NCI-H187 (cell line): ENCODE measurements at places on chromosomes 4 and X.
A peak's percentile ranks its signal among the peaks of the same experiment; 100 is the strongest.

GRCh38 chr4:155433636-155434360 is 57.0 kb upstream of the MAP9 start:
- DNase-seq = no peak

DNA sequence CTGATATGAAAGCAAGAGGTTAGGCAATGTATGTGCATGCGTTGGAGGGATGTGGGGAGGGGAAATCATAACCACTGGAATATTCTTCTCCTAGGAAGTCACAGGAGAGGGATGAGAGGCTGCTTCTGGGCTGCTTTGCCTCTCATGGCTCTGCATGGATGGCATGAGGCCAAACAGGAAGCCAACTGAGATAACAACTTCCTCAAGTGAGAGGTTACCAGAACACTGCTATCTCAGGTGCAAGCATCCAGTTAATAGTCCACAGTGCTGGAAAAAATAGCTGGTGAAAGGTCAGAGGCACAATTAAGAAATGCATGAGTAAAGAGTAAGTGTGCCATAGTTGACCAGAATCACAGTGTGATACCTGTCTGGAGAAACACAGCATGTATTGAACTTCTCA is 113.3 kb downstream of the ELOVL6 start:
- no peak for DNase-seq

DNA sequence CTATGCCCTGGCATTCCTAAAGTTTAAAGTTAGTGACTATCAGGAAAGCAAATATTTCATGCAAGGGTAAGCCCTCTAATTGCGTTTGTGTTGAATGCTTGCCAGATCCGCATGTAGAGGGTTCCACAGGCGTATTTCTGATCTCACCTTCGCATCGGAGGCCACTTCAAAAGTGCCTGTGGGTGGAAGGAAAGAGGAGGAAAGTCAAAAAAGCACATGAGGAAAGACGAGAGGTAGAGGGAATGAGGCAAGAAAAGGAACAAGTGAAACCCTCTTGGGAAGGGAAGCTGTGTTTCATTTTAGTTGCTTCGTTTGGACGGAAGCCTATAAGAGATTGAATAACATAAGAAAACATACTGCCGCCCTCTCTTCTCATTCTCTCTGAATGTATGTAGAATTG is 628.8 kb downstream of the SPRY1 start:
- no peak for DNase-seq

- DNase-seq = no peak
These were observed 290.3 kb downstream of the LDB2 start for GRCh38 chr4:16608123-16608522.

DNA sequence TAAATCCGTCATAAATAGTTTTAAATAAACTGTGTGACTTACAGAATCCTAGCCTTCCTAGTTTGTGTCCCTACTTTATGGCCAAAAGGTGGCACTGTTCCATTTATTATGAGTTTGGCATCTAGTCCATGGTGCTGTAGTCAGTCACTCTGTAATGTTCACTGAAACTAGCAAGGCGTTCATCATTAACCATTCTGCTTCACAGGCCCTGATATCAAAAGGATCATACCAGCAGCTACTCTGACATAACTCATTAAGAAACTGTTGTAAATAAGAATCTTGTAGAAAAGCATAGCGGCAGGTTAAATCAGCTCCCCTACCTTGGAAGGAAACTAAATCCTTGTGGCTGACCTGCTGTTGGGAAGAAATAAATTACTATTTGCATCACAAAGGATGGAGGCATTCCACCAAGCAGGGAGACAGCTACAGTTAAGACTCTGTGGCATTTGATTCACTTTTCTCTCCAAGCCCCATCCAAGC is 919.6 kb upstream of the DIAPH2 start:
- no peak for DNase-seq

GRCh38 chr4:148415500-148415899 is 26.7 kb downstream of the NR3C2 start:
- DNase-seq = no peak

DNA sequence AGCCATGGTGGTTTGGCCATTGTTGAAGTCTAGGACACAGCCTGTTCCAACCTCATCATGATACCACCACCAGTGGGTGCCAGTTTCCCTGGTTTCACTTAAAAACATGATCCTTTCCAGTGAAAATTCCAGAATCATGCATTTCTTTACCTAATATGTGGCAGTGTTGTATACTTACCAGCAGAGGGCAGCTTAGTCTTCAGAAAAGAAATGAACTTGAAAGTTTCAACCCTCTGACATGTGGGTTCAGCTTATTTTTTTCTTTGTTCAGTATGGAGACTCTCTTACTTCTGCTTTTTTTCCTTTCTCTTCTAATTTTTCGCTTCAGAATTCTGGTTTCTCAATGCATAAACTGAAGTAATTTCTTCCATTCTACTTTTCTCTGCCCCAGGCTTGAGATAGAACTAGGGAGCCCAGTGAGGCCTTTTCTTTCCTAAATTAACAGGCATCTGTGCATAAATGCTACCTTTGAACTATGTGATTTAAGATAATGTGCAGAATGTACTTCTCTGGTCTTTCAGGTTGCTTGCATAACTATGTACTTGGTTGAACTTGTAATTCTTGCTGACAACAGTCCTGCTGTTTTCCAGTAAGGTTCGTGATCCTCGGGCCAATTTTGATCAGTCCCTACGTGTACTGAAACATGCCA is 10.7 kb downstream of the LIAS start:
- DNase-seq = peak; percentile 52

DNA sequence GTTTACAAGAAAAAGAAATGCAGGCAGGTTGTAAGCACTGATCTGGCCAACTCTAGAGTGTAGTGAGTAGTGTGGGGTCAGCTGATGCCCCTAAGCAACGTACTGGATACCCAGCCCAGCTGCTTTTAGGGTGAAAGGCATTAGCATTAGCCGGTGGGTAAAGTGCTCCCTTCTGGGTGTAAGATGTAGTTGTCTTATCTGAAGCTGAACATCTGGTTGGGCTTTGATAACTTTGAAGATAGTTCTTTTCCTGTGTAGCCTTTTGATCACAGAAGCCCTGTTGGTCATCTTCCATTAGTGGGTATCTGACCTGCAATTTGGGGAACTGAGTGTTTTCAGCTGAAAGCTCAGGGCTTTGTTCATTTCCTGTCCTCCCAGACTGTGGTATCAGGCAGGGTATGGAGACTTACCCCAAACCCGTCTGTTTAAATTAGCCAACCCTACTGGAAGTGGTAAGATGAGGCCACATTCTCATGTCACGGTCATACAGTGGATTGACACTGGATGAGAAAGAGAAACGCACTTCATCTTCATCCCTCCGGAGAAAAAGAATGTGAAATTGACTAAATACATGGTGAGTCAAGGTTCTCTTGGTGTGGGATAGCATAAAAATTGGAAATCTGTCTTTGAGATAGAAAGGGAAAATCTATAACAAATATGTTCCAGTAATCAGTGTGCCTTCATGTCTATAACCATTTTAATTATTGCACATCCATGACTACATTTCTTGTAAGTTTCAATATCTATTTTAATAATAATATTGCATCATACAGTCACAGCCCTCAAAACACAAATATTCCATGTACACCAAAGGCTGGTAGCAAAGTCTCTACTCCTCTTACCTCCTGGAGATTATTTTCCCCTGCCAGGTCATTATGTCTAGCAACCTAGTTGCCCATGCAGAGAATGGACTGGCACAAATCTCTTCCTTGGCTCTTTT is 8.7 kb downstream of the RHOH start:
- DNase-seq = no peak

GRCh38 chr4:84931274-84931673 is 35.2 kb downstream of the WDFY3 start:
- no peak for DNase-seq

- no peak for DNase-seq
These were observed 235.2 kb upstream of the ANKRD50 start for GRCh38 chr4:124947622-124948265.

GRCh38 chrX:38225093-38225492 is 4.4 kb upstream of the SRPX start:
- DNase-seq = no peak

- no peak for DNase-seq
These were observed 61.1 kb upstream of the DCTD start for GRCh38 chr4:182978152-182978827.

DNA sequence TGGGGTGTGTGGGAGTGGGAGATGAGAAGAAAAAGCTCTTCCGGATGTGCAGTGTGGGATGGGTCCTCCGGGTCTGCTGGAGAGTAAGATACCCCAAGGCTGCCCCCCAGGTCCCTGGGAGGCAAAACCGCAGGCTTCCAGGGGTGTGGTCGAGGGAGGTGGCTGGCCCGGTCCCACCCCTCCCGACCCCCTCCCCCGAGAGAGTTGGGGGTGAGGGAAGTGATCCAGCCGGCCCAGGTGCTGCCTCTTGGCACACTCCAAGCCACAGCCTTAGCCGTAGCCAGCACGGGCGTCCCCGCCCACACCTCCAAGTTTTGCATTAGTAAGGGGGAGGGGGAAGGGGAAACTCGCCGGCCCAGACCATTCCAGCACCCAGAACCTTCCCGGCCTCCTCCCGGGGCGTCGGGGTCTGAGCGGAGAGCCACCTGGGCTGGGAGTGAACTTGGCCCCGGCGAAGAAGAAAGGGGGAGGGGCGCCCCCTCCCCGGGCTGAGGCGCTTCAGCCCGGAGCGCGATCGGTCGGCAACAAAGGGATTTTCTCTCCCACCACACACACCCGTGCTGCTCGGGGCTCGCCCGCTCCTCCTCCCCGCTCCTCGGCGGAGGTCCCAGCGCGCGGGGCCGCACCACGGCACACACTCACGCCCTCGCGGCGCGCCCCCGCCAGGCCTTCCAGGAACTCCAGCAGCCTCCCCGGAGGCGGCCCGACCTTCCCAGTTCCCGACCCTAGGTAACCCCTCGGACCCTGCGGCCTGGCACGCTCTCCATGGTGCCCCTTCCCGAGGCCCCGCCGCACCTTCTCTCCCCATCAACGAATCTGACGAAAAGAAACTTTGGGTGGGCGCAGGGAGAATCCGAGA is 14.4 kb downstream of the BCOR start:
- DNase-seq = no peak

GRCh38 chr4:67886281-67886680 is 2.5 kb upstream of the TMPRSS11D start:
- DNase-seq = no peak

GRCh38 chr4:159014859-159015258 is 88.0 kb upstream of the RAPGEF2 start:
- no peak for DNase-seq

- peak; percentile 69 for DNase-seq
These were observed 934.5 kb upstream of the TENM3 start for GRCh38 chr4:181308476-181309312.

- no peak for DNase-seq
These were observed 577.9 kb downstream of the PPARGC1A start for GRCh38 chr4:23311983-23312382.

DNA sequence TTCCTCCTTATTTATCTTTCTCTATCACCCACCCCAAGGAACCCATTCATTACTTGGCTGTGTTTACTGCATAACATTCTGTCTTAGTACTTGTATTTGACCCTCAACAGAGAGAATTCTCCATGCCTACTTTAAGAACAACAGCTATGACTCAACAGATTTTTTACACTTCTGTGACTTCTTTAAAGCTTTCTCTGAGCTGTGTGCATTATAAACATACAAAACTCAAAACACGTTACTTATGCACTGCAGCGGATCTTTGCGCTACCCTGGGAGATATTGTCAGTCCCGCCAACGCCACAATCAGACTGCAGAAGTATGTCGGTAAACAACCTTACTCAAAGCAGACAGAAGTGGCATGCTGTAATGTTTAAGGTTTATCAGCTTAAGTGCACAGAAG is 35.1 kb downstream of the PRKX start:
- DNase-seq = no peak

- no peak for DNase-seq
These were observed 27.8 kb upstream of the NXF3 start for GRCh38 chrX:103120748-103121147.

DNA sequence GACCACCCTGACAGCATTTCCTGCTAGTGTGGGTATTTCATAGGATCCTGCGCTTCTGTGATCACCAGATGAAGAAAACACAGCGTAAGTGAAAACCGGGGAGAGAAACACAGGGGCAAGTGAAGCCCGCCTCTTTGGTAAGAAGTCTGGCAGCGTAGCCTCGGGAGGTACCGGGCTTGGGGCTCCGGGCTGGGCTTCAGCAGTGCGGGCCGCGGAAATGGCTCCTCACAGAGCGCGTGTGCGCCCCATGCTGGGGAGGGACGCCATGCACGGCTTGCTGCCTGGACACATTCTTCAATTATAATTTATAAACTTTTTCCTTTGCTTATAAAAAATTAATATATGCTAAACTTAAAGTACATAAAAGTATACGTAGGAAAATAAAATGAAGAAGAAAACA is 151.5 kb downstream of the AFAP1 start:
- no peak for DNase-seq

GRCh38 chr4:34372815-34373214 is 1871.5 kb downstream of the ARAP2 start:
- DNase-seq = no peak

DNA sequence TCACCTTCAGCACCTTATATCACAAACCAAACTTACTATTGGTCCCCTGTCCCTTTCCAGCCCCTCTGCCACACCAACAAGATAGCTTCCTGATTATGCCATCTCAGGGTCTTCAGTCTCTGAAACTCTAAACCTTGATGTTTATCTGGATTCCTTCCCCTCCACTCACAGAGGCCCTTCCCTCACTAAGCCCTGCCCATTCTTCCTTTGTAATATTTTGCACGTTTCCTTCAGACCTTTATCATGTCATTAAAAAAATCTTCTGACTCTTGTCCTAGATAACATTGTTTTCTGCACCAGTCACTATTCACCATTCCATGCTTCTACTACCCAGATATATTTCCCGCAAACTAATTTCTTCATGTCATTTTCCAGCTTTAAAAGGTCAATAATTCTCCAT is 17.7 kb upstream of the CEP135 start:
- no peak for DNase-seq

DNA sequence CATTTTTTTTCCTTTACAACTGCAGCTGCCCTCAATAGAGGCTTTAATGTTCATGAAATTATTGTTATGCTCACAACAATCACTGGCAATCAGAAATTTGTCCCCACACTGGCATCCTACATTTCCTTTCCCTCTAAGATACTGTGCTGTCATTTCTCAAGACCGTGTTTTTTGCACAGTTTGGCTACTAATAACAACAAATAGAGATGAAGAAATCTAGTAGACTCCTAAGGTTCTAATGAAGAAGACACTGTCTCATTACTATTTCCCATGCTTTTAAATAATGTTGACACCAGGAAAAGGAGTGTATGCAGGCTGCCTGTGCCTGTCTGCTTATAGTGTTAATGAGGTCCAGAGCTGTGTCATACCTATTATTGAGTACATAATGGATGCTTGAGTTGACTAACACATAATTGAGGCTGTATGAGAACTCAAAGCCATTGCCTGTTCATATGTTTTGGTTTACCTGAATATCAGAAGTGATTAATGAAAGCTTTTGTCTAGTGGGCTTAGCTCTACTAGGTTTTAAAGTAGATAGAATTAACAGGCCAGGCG is 1.5 kb upstream of the EIF4E start:
- DNase-seq = no peak

DNA sequence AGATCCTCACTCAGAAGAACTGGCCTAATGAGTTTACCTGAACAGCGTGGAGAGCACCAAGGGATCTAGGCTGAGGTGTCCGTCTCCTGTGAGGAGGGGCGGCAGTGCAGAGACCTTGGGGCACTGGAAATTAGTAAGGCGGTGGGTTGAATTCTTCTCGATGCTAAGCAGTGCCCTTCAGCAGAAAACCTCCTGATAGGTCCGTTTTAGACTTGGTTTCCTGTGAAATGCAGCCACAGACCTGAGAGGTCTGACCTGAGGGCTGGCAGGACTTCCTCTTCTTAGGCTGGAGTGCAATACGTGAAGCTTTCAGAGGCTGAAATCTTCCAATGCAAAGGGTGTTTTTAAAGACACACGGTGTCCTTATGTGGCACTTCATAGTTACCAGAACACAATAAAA is at the start of gene CLNK:
TSS of gene CLNK (minus strand) at position 138 of the 400 bp plus-strand sequence. CDS start 16,899 bp downstream, outside the sequence.
- DNase-seq = no peak
